Ovary (tissue), 10 donors: ENCODE measurements at places on chromosomes 6 and 20.

- peak; percentile 95 for DNase-seq
Observed at GRCh38 chr20:19275630-19276071, 63.2 kb downstream of the SLC24A3 start.

GRCh38 chr6:130500693-130501092 is 134.9 kb downstream of the TMEM200A start:
- DNase-seq = no peak

GRCh38 chr6:146909886-146910285 is 294.3 kb upstream of the STXBP5 start:
- no peak for DNase-seq

DNA sequence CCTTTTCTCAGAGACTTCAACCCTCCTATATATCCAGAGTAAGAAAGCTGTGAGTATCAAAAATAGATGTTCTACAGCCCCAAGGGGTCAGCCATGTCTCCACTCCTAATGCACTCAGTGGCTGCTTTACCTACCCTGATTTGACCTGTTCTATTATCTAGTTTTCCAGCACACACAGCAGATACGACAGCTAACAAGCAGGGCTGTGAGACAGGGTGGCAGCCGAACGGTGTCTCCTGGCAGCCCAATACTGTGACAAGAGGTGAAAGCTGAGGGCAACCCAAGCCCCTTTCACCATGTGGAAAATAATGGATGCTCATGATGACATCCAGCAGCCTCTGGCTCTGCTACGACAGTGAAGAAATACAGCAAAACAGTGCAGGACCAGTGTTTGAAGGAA is 67.9 kb downstream of the KIF13A start:
- DNase-seq = no peak

DNA sequence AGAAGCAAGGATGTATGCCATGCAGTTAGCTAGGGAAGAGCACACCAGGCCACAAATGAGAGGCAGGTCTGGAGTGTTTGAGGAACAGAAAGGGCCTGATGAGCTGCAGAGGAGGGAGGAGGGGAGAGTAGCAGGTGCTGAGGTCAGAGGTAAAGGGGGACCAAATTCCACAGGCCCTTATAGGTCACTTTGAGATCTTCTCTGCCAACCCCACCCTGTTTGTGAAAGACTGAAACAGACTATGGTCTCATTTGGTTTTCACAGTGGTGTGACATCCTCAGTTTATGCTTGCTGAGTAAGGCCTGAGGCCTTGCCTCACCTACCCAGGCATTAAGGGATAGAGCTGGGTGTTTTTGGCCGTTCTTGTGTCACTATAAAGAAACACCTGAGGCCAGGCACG is 187.7 kb upstream of the MYLIP start:
- DNase-seq = no peak

GRCh38 chr6:40392589-40392988 is 194.6 kb downstream of the LRFN2 start:
- DNase-seq = no peak

DNA sequence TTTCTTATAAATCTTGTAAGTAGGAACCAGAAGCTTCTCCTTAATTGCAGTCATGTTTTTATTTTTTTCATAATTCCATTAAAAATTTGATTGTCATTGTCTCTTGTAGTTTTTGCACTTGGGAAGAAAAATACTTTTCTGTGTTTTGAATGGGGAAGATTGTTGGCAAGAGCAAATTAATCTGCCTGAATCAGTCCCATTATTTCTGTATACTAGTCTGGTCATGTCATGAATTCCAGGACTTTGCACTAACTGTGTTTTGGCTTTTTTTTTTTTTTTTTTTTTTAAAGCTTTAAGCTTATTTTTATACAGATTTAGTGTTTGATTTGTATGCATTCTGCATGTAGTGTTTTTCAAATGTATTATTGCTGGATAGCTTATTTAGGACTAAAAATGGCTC is 47.6 kb downstream of the RALGAPB start:
- DNase-seq = no peak

DNA sequence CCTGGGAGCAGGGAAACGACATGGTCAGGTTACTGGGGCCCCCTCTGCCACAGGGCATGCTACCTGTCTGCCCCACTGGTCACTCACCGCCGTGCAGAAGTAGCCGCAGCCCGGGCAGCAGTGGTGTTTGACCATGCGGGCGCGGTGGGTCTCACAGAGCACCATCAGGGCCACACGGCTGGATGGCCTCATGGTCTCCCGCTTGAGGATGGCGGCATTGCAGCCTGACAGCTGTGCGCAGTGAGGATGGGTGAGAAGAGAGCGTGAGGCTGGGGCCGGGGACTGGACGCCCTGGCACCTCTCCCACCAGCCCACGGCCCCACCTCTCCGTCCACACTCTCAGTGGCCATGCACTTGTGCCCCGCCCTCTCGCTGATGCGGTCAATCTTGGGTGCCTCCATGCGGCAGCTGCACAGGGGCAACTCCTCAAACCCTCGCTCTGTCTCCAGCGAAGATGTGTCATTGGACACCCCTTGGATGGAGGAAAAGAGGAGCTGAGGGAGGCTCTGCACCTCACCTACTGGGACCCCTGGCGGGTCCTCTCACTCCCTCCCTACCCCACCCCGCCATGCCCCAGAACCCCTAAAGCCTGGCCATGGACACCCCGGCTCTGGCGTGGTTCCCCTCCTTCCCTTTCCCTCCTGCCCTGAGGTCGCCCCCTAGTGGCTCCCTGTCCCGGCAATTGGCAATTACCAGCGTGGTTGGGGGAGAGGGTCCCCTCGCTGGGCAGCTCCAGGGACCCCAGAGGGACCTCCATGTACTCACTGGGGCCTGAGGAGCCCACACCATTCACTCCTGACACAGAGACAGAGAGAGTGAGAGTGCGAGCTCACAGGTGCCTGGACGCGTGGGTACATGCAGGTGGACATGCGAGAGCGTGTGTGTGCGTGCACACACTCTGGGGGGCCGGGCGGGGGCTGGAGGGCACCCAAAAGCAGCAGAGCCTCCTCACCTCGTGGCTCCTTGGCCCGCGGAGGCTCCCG is 8.9 kb downstream of the EHMT2 start:
- no peak for DNase-seq

DNA sequence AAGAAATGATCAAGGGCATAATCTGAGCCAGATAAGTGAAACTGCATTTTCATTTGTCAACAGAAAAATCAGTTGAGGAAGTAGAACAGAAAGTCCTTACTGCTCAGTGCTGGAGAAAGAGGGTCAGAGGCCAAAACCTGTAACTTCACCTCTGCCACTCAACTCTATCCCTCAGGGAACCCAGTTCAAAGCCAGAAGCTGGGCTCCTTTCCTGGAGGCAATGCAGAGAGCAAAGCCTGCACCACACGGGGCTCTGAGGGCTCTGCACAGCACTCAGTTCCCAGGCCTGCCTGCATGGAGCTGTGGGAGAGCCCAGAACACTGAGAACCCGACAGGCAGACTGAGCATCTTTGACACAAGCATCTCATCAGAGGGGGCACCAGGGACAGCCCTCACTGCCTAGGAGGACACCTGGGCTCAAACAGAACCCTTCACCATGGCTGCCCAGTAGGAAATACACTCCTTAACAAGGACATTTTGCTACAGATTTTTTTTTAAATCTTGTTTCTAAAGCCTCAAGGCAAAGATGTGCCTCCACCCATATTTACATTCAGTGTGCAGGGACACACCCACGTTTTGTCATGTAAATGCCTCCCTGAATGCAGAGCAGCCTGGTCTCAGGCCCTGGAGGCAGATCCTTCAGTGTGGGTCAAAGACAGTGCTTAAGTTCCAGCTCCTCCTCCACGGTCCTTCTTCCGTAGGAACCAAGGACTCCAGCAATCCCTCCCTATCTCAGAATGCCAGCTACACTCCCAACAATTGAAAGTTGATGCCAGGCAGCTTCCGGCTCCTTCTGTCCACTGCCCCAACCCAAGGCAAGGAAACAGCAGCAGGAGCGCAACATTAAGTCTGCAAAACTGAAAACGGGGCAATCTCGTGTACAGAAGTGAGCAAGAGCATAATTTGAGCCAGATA is 6.6 kb downstream of the RNASET2 start:
- no peak for DNase-seq

DNA sequence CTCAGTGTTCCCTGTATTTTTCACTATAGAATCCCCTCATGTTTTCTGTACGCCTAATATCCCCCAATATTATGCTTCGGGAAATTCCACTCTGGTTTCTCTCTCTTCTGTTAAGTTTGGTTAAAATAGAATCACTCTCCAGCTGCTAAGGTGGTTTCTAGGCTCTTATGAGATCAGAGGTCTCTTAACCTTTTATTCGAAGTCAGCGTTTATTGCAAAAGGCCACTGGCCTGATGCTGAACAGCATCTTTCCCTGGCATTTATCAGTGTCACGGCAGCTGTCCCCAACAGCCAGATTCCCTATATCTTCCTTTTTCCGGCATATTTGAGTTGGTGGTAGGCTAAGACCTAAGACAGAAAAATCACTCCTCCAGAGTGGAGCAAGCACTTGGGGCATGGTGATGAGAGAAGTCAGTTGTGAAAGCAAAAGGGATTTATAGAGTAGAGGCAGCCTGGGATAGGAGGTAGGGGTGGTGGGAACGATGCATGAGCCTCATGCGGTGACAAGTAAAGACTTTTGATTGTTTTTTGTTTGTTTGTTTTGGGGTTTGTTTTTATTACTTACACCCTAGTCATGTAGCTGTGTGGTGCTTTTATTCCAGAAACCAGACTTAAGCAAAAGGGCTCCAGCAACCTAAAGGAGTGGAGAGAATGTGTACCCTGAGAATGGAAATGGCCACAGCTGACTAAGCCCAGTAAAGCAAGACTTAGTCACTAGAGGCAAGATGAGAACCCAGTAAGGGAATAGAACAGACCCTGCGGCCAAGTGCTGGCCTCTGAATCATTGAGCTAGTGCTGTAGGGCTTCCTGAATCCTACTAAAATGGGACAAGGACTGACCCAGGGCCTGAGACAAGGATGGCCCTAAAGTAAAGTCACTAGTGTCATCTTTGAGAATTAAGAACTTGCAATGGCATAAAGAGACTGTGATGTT is 233.0 kb upstream of the PRND start:
- DNase-seq = no peak

- DNase-seq = no peak
Observed at GRCh38 chr20:16490696-16491095, 82.6 kb downstream of the KIF16B start.

DNA sequence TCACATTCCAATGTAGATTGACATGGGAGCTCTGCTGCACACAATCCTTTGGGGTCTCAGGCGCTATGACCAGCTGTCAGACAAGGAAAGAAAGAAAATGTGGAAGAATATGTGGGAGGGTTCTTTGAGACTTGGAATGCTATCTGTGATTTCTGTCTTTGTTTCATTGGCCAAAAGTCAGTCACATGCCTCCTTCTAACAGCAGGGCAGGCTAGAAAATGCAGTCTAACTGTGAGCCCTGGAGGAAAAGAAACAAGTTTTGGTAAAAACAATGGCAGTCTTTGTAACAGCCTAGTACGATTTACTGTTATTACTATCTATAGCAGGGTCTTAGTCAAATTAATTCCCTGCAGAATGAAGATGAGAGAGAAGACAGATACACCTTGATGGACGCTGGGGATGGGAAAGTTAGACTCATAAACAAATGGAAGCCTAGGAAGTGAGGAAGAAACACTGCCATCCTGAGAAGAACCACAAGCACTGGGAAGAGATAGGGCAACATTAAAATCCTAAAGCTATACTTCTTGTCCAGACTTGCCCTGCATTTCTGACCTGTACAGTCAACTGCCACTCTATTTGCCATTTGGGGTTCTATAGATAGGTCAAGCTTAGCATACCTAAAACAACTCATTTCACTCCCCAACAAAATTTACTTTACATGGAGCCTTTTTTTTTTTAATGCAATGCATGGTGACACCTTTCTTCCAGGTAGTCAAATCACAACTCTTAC is 833.0 kb downstream of the KIF16B start:
- no peak for DNase-seq

GRCh38 chr6:37582306-37582705 is 82.6 kb upstream of the CCDC167 start:
- no peak for DNase-seq

- no peak for DNase-seq
Observed at GRCh38 chr6:145705561-145705960, 29.8 kb downstream of the EPM2A start.

GRCh38 chr6:154824076-154824475 is 90.9 kb downstream of the SCAF8 start:
- no peak for DNase-seq

DNA sequence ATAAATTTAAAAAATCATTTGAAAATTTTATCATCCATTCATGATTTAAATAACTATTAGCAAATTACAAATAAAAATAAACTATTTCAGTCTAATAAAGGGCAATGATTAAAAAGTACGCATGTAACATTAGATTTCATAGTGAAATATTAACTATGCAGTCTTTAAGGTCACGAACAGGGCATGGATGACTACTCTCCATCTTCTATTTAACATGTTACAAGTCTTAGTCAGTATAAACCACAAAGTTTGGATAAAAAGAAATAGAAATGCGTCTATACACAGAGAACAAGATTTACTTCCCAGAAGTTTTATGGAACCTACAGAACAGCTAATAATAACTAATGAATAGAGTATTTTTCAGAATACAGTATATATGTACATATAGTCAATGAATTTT is 1016.0 kb downstream of the EYS start:
- no peak for DNase-seq
